ENCODE measurements at places on chromosomes 16 and 17.

DNA sequence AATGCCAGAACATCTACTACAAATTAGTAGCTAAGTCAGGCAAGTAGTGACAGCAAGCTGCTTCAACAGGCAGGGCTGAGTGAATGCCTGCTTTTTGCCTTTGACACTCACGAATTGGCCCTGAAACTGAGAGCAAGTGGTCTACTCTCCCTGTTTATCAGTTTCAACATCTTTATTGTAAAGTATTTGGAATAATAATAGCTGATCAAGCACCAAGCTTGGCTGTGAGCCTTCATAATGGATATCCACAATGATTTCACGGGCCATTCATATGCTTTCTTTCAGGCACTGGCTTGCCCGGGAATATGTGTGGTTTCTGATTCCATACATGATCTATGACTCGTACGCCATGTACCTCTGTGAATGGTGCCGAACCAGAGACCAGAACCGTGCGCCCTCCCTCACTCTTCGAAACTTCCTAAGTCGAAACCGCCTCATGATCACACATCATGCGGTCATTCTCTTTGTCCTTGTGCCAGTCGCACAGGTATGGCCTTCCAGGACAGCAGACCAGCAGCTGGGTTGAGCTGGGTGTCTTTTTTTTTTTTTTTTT lies 5.2 kb downstream of the TLCD3A start:
- no peak for DNase-seq

DNA sequence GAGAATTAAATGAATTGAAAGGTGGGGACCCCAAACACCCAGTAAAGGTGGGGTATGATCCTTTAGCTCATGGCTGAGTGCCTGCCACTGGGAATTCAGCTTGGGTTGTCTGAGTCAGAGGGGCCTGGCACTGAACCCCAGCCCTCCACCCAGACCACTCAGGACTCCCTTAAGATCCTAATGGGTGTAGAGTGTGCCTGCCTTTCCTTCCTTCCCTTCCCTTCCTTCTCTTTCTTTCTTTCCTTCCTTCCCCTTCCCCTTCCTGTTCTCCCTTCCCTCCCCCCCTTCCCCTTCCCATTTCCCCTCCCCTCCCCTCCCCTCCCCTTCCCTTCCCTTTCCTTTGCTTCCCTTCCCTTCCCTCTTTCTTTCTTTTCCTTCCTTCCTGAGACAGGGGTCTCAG lies 29.9 kb upstream of the GNA13 start:
- no peak for DNase-seq

DNA sequence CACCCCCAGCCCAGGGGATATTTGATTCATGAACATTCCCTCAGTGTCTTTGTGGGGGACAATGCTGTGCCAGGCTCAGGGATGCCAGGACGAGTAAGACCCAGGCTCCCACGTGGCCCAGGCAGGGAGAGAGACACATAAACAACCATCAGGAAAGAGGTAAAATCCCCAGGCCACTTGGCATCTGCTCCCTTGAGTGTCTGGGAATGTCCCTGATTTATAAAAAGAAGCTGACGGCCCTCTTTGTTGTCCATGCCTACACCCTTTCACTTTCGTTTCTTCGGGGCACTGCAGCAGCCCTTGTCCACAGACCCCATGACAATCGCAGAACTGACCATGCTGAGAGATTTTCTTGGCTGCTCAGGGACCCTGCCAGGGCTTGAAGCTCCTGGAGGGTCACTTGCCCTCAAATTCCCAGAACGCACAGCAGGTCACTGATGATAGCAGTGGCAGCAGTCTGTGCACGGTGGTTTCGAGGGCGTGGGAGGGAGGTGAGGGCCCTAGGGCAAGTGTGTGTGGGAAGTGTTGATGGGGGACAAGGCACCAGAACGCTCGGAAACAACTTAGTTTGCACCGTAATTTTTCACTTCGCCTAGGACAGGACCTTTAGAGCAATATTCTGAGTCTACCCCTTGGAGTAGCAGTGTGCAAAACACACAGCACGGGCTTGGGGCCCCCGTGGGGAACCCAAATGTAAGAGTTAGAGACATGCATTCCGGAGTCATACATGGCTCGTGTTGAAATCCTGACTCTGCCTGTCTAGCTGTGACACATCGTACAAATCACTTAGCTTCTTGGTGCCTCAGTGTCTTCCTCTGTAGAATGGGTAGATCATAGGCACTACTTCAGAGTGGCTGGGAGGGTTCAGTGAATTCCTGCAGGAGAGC lies 4.7 kb downstream of the NOD2 start:
- DNase-seq = peak; percentile 46

DNA sequence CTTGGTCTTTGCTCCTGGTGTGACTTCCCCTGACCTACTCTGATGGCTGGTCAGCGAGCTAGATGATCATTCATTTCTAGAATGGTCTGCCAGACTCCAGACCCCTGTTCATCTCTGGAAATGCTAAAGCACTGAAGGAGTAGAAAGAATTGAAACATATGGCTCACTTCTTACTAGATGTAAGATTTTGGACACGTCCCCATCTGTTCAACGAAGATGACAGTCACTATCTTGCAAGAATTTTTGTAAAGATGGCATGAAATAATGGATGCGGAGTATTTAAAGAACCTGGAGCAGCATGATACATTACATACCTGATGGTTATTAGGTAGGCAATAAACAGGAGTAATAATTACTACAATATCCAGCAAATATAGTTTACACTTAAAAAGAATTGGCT lies 252.7 kb upstream of the SDK2 start:
- no peak for DNase-seq

- no peak for DNase-seq
Observed at GRCh38 chr16:48870141-48870540, 260.2 kb upstream of the N4BP1 start.

DNA sequence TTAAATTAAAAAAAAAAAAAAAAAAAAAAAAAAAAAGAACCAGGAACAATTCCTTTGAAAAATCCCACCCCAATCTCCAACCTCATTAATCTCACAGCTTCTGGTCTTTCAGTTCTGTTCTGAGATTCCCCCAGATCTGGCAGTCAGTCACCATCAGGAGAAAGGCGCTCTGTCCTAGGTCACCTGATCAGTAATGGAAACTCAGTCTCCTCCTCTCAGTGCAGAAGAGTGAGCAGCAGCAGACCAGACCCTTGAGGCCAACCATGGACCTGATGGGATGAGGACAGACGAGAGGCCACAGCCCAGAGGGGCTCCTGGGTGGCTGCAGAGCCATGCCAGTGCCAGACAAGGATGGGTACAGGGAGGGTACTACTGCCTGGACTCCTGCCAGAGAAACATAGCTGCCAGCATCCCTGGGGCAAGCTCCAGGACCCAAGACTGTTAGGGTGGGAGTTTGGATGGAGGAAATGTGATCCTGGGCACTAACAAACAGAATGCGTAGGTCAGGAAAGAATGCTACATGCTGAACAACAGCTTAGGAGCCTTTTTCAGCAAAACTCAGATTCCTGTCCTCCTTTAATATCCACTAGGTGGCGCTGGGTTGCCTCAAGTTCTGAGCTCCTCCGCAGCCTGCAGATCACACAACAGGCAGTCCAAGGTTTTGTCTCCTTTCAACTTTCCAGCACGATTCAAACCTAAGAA lies 28.7 kb downstream of the MPG start:
- peak; percentile 91 for DNase-seq

DNA sequence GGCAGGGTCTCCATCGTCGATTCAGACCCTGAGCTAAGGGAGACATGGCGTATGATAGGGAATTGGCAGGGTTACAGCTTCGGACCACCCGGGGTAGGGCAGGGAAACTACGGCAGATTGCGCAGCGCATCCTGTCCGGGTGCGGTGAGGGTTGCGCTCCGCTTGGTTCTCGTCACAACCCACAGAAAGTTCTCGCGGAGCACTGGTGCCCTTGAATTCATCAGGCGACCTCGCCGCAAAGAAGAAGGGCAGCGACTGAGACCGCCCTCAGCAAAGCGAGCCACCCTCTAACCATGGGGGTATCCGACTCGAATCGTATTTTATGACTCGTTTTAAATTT lies 1.2 kb downstream of the HS3ST3B1 start:
- peak; percentile 64 for DNase-seq

- peak; percentile 48 for DNase-seq
Observed at GRCh38 chr17:42531455-42532354, 4.3 kb upstream of the NAGLU start.

DNA sequence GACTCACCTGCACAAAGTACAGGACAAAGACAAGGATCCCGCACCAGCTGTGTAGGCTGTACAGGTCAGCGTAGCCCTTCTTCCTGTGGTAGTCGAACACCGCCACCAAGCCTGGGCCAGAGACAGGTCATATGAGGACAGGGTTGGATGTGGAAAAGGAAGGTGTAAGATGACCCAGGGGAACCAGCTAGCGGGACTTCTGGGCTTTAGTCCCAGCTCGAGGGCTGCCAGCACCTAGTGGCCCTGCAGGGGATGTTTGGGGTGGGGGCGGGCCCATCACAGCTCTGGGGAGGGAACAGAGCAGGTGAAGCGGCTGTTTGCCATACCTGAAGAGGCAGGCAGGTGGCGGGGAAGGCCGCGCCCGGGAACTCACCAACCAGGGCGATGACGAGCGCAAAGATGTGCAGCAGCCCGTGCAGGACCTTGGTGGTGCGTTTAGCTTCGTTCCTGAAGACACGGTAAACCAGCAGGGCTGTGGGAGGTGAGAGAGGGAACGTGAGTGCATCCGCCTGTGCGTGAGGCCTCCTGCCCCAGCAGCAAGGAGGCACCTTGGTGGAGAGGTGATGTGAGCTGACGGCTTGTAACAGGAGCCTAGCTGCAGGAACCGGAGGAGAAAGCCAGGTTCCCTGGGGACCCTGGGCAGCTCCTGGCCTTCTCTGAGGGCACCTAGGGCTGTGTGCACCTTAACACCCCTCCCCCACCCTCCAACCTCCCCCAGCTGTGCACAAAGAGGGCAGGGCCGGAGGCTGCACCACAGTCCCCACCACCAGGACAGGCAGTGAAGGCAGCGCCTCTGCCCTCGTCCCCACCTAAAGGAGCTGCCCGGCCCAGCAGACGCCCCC lies 10.2 kb downstream of the CYB561 start:
- no peak for DNase-seq

DNA sequence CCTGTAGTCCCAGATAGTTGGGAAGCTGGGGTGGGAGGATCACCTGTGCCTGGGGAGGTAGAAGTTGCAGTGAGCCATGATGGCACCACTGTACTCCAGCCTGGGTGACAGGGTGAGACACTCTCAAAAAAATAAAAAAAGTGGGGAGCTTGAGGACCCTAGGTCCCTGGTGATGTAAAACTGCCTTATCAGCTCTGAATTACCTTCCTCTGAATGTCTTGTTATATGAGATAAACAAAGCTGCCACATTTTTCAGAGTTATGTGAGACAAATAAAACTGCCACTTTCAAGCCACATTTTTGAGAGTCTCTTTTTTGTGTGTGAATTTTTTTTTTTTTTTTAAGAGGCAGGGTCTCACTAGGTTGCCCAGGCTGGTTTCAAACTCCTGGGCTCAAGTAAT lies 32.0 kb upstream of the B4GALNT2 start:
- no peak for DNase-seq

DNA sequence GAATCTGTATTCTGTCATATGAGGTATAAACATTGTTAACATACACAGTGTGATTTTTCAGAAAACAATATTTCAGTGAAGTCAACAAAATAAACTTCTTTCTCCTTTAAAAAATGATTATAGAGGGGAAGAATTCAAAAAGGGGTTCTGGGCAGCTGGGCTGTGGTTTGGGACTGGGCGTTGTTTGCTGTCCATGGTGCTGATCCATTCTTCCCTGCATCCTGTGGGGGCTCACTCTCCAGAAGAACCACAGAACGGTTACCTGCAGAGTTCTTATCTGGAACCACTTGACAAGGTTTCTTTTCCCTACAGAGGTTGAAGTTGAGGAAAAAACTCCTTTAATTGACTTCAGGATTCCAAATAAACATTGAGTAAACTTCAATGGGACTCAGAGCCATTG lies 1091.0 kb downstream of the CDH8 start:
- DNase-seq = peak; percentile 81

GRCh38 chr17:58818654-58819053 lies 63.0 kb downstream of the PPM1E start:
- no peak for DNase-seq

GRCh38 chr17:78173097-78173715 lies 4.8 kb downstream of the SYNGR2 start:
- no peak for DNase-seq

- DNase-seq = no peak
Observed at GRCh38 chr17:35765086-35765710, 4.5 kb downstream of the C17orf50 start.

DNA sequence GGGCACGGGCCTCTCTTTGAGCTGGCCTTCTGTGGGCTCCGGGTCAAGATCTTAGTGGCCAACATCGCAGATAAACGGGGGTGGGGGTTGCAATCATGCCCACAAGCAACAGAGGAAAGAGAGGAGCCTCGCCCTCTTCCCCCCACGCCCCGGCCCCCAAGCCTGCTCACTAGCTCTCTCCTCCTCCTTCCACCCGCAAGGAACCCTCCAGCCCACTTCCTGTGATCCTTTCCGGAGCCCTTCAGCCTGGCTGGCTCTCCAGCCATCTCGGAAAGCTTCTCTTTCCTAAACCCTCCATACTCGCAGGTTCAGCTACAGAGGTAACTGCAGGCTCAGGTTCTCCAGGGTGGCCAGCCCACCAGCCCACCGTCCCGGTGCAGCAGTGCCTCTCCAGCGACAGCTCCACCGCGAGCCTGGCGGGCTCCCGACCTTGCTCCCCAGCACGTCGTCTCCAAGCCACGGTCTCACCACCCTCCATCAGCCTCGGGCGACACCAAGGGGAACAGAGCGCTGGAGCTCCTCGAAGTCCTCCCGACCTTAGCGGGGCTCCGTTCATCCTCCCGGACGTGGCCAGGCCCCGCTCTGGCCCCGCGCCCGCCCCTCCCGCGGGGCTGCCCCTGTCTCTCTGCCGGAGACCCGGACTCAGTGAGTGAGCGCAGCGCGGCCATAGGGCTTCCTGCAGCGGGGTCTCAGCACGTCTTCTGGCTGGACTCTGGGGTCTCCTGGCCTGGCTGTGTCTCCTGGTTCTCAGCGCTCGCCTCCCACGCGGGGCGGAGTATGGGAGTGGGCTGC lies 12.9 kb upstream of the ODF4 start:
- peak; percentile 39 for DNase-seq
